ENCODE measurements at places on chromosomes 4 and X.

DNA sequence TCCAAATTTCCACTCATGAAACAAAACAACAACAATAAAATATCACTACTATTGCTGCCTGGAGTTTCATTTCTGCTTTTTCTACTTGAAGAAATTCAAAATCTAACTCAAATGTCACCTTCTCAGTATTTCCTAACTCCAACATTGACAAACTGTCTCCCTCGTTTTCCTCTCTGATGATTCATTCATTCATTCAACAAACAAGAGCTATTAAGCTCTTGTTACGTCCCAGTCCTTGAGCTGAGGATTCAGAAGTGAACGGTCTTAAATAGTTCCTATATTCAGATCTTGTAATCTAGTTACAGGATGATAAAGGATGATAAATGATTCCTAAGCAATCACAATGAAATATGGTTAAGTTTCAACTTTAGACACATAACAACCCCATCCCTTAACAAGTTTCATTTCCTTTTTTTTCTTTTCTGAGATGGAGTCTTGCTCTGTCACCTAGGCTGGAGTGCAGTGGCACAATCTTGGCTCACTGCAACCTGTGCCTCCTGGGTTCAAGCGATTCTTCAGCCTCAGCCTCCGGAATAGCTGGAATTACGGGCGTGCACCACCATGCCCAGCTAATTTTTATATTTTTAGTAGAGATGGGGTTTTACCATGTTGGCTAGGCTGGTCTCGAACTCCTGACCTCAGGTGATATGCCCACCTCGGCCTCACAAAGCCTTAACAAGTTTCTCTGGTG, 1.7 kb downstream of the SLC9B2 start:
- no peak for DNase-seq

GRCh38 chr4:182843808-182844325, 73.3 kb downstream of the DCTD start:
- DNase-seq, result no peak

- DNase-seq, result no peak
Observed at GRCh38 chr4:99062120-99062519, 26.5 kb downstream of the ADH5 start.

- DNase-seq, result no peak
Observed at GRCh38 chrX:134658002-134658759, at the start of gene PLAC1. PLAC1 (minus strand) TSS chrX:134658471; CDS start chrX:134566682, 91,789 bp downstream.

GRCh38 chr4:130760246-130760645, 1664.3 kb downstream of the C4orf33 start:
- no peak for DNase-seq

- no peak for DNase-seq
Observed at GRCh38 chrX:136192839-136193414, 45.6 kb downstream of the FHL1 start.

GRCh38 chrX:1451251-1451660, 1.5 kb downstream of the ASMTL start:
- DNase-seq, result no peak

- DNase-seq, result no peak
Observed at GRCh38 chr4:136056748-136057147, 1475.5 kb downstream of the PCDH18 start.

DNA sequence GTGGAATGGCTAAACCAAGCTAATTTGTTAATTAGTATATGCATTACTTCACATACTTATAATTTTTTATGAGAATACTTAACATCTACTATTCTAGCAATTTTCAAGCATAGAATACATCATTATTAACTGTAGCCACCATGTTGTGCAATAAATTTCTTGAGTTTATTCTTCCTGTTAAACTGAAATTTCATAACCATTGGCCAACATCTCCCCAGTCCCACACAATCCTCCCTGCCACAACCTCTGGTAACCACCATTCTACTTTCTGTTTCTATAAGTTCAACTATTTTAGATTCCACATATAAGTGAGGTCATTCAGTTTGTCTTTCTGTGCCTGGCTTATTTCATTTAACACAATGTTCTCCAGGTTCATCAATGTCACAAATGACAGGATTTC, 208.5 kb downstream of the PPP4R3C start:
- no peak for DNase-seq

DNA sequence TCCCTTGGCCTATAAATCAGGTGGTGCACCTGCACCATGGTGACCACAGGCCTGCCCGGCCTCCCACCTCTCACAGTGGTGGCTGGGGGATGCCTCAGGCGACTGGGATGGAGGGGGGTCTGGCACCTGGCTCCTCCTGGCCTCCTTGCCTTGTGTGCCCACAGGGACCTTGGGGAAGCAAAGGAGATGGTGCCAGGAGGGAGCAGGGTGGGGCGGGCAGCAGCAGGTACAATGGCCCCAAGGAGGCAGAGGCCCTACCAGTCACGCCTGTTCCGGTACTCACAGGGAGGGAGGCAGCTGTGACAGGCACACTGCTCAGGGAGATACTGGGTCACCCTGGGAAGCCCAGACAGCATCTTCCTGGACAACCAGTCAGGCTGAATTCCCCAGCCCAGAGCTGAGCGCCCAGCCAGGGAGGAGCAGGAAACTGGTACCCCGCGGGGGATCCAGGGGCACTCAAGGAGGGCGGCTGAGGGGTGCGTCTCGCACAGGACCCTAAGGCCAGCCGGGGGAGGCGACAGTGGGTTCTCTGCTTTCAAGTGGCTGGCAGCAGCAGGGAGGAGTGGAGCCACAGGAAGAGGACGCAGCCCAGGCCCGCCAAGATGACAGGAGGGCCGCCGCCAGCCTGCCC, 1.2 kb upstream of the TREX2 start:
- no peak for DNase-seq

DNA sequence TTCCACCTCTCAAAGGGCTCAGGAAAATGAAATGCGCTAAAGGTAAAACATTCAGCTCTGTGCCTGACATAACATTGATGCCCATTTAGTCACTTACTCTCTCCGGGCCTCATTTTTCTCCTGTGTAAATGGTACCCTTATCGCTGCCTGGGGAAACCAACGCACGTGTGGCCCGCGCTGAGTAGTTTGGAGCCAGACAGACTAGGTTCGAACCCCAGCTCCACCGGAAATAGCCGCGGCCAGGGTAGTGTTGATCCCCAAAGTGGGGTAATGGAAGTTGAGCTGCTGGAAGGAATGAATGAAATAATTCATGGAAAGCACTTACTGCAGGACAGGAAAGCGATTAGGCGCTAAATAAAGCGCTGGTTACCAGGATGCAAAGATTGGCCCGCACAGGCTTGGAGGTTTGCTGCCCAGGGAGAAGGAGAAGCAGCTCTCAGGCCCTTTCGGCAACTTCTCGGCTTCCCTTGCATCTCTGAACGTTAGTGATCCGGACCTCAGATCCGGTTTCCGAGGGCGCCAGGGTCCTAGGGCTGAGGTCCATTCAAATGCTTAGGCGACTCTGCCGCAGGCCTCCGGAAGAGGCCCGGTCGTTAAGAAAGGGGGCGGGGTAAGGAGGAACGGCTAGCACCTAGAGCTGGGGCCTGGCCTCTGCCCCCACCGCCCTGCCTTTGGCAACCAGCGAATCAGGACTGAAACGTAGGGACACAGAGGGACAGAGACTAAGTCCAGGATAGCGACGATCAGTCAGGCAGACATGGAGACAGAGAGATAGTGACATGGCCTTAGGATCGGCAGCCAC, 13.3 kb downstream of the NKX3-2 start:
- no peak for DNase-seq

DNA sequence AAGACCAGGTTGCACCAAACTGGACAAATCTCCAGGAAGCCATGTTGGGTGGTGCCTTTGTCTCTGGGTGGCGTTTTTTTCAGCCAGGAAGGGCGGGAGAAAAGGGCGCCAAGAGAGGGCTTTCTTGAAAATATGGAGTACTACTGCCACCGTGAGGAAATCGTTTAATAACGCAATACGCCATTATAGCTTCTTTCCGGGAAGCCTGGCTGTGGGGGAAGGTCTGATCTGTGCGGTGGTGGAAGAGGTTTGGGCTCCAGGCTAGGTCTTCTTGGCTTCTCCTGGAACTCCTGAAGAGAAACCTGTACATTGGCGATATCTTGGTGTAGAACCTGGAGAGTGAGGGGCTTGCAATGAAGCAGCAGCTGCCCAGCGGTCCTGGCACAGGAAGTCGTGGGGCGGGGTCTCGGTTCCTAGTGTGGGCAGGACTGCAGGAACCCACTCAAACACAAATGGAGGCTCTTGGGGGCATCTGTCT, 202.7 kb downstream of the OR13H1 start:
- peak; percentile 43 for DNase-seq

DNA sequence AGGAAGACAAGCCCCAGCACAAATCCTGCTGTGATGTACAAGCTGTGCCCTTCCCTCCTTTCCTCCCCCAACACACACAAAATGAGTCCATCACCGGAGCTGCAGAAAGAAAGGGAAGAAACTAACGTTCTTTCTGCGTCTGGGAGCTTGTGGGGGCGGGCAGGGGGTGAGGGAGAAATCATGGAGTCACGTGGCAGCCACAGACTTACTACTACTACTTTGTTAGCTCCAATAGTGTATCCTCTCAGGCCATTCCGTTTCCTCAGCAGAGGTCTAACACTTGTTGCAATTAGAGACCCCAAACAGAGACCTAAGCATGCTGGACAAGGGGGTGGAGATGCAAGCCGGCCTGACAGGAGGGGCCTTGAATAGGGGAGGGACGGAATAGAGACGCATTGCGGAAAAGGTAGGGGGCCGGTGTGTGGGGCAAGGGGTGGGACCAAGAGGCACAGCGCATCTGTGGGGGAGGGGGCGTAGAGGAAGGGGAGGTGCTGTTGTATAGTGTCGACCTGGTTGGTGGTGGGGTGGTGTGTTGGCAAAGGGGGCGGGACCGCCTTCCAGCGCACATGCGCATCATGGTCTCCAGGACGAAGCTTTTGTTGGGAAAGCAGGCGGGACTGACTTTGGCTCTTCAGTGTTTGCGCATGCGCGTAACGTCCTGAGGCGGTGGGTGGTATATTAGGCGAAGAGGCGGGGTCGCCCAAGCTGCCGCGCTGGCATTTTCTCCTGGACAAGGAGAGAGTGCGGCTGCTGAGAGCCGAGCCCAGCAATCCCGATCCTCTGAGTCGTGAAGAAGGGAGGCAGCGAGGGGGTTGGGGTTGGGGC, at the start of gene MAGED1:
Gene MAGED1 (plus strand): TSS at position 703 of the 825 bp plus-strand sequence. CDS start 682 bp downstream, outside the sequence.
- DNase-seq, result peak; percentile 95

DNA sequence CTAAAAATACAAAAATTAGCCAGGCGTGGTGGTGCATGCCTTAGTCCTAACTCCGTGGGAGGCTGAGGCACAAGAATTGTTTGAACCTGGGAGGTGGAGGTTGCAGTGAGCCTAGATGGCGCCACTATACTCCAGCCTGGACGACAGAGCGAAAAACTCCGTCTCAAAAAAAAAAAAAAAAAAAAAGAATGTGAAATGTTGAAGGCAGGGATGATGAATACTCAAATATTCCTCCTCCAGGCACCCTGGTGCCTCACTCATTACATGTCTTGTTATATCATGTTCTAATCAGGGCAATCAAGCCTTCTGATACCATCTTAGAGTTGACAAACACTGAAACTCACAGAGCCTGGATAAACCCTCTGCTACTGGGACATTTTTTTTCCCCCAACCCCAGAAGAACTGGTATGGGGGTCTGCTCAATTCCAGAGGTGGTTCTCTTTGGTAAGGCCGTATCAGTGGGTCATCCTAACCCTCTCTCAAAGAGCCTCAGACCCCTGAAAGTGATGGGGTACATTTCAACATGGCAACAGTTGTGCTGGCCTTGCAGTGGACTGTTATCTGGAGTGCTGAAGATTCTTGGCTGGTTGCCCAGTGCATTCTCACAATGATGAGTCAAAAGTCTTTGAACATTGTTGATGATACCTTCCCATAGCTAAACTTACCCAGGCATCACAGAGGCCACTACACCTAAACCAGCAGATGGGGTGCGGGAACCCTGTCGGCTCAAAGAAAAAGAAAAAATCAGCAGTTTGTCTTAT, 2.4 kb upstream of the SH3KBP1 start:
- no peak for DNase-seq

DNA sequence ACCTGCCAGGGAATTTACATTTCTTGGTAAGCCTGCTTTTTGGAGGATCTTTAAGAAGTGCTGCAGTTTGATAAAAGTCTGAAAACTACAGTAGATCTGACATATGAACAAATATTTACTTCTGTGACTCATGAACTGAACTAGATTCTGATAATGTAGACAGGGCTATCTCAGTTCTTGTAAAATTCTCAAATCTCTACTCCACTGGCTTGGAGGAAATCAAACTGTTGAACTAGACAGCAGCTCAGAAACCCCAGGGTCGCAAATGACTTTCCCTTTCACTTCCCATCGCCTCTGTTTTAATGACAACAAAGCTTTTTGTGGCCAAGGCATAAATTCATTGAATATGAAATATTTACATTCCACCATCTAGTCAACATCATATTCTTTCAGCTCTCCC, 15.4 kb upstream of the OCIAD1 start:
- DNase-seq, result no peak

DNA sequence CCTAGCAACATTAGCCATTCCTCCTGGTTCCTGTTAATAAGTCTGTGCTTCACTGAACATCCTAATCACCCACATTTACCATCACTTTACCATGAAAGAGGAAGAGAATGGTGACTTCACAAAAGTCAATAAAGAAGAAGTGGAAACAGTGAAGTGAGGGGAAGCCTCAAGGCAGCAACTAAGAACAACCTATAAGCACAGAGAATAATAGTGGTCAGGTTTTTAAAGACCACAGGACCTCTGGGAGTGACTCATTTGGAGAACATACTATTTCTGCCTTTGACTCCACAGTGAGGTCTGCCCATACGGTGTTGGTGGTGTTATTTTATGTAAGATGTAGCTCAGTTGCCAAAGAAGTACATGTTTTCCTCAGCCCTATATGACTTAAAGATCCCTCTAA, 86.0 kb upstream of the TET2 start:
- no peak for DNase-seq

- DNase-seq, result no peak
Observed at GRCh38 chr4:88244816-88245579, 39.4 kb downstream of the PPM1K start.

- no peak for DNase-seq
Observed at GRCh38 chr4:133799717-133800315, 401.8 kb downstream of the PABPC4L start.

DNA sequence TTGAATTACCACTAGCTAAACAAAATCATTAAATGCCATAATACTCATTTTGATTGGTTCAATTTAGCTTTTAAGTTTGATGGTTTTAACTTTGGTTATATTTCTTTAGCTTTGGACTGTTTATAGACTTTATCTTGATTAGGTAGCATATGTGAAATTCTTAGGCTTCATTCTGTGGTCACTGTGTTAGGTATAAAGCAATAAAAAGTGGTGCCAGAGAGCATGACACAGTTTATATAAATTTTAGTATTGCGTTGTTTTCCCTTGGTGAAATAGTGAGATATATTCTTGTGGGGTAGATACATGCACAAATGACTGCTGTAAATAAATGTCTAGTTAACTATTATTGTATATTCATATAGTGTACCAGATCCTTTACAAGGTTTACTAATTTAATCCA, 474.2 kb upstream of the GRID2 start:
- no peak for DNase-seq

- no peak for DNase-seq
Observed at GRCh38 chrX:87098477-87098876, 419.1 kb upstream of the KLHL4 start.

- DNase-seq, result no peak
Observed at GRCh38 chr4:76984127-76984526, 34.6 kb downstream of the SEPTIN11 start.

Data from ascending aorta (tissue), 2 donors.